ENCODE measurements at places on chromosomes 12 and 14.

DNA sequence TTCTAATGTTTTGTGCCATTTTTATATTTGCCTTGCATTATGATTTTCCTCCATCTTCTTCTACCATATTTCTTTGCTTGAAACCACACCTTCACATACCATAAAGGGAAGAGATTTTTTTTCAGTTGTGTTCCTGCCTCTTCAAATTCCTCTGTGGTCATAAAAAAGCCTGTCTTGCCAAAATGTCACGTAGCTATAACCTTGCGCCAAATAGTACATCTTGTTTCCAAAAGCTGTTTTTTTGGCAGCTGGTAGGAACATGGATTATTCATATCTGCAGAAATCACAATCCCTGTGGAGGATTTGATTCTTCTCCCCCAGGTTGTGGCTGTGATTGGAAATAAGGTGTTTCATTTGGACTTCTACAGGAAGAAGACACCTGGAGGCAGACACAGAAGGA, 133.6 kb upstream of the SLC35F4 start:
- no peak for DNase-seq

DNA sequence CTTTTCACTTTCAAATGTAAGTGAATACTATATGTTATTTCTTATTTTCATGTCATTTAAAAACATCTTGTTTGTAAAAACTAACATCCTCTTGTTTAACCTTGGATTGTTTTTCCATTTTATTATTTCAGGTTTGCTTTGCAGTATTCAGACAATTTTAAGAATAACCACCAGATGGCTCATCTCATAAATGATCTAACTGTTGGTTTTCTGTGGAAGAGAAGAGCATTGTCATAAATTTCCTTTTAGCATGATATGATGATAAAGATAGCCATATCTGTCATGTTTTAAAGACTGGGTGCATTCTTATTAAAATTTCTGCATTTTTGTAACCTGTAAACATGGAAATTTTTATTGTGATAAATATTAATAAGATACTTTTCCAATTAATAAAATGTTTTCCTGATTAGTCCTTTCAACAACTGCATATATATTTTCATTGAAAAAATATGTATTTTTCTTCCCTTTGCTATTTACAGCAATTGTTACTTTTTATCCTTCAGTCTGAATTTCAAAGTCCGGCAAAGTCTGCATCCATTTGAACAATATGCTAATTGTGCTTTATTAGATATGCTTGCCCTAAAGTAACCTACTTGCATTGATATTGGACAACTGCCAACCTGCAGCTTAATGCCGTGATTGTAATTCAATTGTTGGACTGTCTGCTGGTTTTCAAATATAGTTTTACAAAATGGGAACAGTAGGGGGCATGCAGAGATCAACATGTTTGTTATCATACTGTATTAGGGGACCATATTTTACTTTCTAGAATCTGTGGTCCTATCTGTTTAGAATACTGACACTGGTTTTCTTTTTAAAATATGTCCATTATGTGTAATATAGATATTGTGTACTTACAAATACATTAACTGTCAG, 163.4 kb downstream of the GARIN6 start:
- peak; percentile 64 for DNase-seq

GRCh38 chr12:106744600-106744999, 29.9 kb upstream of the RIC8B start:
- no peak for DNase-seq

DNA sequence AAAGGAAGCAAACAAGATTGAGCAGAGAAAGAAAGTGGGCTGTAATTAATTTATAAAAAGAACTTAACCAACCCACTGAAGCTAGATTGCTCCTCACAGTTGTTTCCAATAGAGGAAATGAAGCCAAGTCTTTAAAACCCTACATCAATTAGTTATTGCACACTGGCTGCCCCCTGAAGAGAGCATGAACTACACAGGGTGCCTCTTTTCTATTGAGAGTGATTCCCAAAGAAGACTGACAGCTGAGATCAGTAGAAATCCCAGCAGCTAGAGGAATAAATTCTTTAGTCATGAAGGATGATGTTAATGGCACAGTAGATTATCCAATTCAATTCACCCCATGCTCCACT, 8.6 kb upstream of the USP15 start:
- no peak for DNase-seq

DNA sequence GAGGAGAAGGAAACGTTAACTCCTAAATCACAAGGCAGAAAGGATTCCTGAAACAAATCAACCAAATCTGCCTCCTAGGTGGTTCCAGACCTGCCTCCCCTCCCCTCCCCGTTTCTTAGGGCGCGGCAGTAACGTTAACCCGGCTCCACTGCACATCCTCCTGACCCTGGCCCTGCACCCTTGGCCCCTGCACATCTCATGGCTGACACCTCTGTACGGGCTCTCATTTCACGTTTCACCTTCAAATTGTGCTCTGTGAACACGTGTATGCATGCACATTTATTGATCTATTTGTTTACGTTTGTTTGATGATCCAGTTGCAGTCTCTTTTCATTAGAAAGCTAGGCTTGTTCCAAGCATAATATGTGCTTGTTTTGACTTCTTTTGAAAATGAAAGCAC, 358.1 kb downstream of the ADGRD1 start:
- no peak for DNase-seq

DNA sequence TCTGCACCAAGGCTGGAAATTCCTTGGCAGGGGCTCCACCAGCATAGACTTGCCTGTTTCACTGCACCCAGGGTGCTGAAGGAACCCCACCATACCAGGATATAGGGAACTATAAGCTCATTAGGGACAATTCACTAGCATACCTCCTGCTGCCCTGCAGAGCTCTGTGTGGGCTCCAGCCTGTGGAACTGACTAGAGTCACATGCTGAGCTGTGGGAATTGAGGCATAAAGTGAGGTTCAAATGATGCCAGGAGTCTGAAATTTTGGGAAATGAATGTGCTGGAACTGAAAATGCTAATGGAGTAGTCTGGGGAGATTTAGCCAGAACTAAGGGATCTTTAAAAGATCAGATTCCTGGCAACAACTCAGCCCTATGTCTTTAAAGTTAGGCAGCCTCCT, 7.3 kb upstream of the EMP1 start:
- DNase-seq = no peak

DNA sequence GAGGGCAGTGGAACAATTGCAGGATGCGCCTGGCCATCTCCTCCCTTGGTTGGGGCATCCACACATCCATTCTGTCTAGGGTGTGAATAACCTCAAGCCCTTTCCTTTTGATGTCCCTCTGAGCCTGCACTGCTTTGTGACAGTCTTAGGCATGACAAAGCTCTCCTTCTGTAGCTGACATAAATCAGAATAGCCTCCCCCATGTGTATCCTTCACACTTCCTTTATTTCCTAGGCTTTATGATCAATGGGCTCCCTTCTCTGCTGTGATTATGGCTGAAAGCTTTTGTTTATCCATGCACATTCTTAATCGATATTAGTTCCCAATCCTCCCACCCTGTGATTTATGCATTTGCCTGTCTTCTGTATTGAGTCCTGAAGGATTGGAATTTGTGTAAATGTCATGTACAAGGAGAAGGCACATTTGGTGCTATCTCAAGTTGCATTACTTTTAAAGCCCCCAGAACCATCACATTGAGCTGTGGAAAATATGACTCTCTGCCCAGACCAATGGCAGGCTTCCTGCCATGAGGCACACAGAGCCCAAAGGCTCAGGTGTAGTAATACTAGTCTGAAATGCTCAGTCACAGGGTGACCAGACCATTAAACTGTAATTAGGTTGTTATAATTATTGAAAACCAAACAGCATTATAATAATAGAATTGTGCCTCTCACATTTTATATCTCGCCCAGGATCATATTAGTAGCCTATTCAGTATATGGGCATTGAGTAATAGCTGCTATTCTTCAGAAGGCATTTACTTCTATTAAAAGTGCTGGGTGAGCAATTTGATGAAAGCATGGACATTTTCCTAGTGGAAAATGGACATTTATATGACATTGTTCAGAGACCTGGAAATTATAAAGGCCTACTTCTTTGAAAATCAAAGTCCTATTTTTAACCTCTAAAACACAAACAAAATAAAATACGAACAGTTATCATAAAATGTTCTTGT, 14.0 kb downstream of the EMP1 start:
- DNase-seq = no peak

DNA sequence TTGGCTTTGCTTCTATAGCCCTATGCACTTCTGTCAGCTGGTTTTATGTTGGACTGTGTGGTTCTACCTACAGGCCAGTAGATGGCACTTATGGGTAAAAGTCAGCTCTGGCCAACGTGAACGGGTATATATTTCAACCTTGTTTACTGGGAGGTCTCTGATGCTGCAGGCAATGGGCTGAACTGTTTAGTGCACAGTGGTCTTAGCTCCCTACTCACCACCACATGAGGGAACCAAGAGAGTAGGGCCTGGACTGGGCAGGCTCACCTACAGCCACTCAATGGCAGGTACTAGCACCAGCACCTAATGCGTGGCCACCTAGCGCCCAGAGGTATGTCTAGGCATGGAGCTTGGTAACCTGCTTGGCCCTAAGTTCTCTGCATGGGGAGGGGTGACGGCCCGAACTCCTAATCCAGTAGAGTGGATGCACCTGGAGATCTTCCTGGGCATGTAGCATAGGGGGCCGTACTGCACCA, 481.8 kb downstream of the TMEM117 start:
- DNase-seq = no peak

GRCh38 chr14:39229222-39229543, 4.5 kb upstream of the MIA2 start:
- DNase-seq = no peak

DNA sequence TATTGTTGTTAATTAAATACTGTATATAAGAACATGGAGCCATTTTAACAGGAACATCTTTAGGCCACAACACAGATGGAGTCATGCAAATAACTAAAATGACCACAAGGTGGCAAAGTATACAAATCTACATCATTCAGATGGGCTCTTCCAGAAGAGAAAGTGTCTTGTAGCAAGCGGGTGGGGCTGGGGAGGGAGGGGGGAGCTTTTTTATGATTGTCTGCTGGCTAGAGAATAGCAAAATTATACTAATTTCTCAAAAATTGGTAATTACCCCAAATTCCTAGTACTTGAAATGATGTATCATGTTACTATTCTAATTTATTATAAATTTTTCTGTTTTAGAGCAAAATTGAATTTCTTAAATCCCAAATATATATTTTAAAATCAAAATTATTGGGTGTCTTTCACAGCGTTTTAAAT, 378.7 kb downstream of the PRKD1 start:
- DNase-seq = peak; percentile 59

GRCh38 chr12:34311337-34311736, 289.0 kb downstream of the ALG10 start:
- no peak for DNase-seq

DNA sequence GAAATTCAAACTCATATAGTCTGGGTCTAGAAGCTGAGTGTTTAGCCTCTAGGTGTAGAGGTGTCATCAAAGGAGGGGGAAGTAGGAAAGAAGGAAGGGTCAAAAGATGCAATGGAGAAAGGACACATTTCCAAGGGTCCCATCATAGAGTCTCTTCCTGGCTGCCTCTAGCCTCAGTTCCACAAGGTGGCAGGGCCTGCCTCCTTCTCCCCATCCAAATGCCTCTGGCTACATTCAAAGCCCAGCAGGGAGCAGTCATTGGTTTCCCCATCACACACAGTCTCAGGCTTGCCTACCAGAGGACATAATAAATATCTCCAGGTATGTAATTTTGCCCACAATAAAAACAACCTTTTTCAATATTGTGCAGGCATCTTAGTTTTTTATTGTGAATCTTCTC, 2.1 kb upstream of the CCT2 start:
- no peak for DNase-seq

DNA sequence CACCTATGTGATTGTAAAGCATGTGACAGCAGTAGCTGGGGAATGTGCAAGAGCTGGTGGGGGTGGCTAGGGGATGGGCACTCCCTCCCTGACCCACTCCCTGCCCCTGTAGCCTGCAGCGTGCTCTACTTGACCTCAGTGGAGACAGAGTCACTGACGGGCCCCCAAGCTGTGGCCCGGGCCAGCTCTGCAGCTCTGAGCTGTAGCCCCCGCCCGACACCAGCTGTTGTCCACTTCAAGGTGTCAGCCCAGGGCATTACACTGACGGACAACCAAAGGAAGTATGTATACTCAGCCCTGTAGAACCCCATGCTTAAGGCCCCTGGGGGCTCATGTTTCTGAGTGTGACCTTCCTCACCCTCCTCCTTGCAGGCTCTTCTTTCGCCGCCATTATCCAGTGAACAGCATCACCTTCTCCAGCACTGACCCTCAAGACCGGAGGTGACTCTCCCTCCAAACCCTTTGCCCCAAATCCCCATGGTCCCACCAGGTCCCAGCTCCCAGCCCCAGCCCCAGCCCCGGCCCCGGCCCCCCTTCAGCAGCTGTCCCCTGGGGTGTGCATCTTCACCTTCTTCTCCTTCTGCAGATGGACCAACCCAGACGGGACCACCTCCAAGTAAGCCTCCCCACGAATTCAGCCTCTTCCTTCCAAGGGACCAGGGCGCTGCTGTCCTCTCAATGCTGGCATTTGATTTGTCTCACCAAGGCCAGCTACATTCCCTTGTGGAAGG, 13.3 kb downstream of the TNS2 start:
- no peak for DNase-seq

- no peak for DNase-seq
Observed at GRCh38 chr12:59041241-59042121, 121.2 kb upstream of the LRIG3 start.

DNA sequence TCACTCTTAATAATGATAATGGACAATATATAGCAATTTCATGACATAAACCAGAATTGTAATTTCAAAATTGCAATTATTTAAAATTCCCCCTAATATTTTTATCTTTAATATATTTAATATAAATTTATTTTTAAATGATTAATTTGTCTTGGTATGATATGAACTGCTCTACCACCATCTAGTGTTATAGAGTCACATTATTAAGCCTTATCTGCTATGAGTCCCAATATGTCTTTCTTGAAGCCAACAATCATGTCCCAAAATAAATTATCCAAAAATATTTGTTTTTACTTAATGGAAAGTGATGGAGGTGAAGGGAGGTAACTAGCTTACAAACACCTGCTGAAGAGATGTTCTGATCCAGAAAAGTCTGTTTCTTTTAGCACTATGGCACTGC, 151.4 kb downstream of the KCNC2 start:
- no peak for DNase-seq

GRCh38 chr12:44960856-44961255, 84.7 kb upstream of the NELL2 start:
- no peak for DNase-seq

DNA sequence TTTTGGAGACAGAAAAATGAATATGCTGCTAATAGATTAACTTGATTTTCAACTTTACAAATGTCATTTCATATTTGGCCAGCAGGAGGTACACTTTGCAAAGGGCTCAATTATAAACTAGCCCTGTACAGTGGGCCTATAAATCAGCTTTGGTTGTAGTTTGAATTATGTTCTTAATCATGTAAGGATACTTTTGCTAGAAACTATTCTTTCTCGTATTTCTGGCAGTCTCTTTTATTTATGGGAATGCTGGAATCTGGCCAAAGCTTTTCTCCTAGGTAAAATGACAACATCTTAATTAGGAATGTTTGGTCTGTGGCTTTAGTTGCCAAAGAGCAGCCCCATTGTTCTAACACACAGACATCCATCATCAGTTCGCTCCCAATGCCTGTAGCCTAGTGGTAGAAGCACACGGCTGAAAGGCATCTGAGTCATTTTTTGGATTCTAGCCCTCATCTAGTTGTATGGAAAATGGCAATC, 1322.3 kb upstream of the SEL1L start:
- DNase-seq = peak; percentile 55

GRCh38 chr14:61503167-61503801, 181.9 kb downstream of the PRKCH start:
- no peak for DNase-seq
